CD4-positive, alpha-beta T cell treated with Interleukin-4 for 4 hours (primary cell): ENCODE measurements at places on chromosomes 6 and 20.

GRCh38 chr6:46815130-46815529, 21.9 kb downstream of the MEP1A start:
- DNase-seq = no peak

GRCh38 chr20:13183005-13183404, 38.1 kb upstream of the ISM1 start:
- no peak for DNase-seq

DNA sequence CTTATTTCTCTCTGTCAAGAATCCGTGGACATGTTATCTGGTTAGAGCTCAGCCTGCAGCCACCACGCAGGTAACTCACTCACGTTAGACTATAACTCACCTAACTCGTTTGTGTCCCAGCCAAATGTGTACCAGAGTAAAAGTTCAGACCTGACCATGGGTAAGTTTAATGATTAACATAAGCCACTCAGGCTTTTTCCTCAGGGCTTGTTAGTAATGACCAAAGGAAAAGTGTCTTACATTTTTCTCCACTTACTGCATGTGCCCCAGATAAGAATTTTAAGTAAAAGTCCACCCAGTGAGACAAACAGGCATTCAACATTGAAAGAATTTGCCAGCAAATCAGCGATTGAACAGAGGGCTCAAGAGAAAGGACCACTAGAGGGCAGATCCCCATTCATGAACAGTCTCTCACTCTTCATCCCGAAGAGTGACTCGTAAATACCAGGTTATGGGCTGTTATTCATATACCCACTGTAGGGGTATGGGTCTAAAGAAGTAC, at the start of gene PKHD1:
PKHD1 (minus strand) TSS at position 116 of the 502 bp plus-strand sequence. CDS start 2,680 bp downstream, outside the sequence.
- no peak for DNase-seq

DNA sequence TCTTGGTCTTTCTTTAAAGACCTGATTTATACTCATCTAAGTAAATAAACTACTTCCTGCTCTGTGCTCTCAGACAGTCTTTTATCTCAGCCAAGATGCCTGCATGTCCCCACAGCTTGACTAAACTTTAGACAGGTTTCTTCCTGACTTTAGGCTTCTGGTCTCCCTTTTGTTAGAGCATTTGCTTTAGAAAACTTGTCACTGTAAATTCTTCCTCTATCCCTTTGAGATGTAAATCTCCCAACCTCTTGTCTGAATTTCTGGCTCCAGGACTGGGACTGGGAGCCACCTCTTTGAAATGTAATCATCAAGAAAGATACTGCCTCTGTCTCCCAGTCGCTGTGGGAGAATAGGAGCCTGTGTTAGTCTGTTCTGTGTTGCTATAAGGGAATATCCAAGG, 739.9 kb downstream of the C6orf118 start:
- no peak for DNase-seq

DNA sequence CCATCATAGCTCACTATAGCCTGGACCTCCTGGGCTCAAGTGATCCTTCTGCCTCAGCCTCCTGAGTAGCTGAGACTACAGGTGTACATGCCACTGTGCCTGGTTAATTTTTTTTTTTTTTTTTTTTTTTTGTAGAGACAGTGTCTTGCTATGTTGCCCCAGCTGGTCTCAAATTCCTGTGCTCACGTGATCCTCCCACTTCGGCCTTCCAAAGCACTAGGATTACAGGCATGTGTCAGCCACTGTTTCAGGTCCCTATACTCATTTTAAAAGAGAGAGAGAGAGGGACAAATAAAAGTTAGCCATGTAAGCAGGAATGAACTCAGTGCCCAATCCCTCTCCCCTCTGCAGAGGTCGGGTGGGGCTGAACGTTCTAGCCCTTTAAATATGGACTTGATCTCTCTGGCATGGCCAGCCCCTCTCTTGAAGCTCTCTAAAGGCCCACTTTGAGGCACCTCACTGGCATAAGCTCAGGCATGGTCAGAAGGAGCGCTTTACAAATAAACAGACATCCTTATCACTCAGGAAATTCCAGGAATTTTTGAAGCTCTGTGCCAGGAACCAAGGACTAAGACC, 9.0 kb upstream of the SERPINB1 start:
- DNase-seq = no peak

- no peak for DNase-seq
Measured at GRCh38 chr20:57807401-57808263, 97.8 kb upstream of the PMEPA1 start.

GRCh38 chr20:13571662-13572061, 67.1 kb downstream of the TASP1 start:
- no peak for DNase-seq

DNA sequence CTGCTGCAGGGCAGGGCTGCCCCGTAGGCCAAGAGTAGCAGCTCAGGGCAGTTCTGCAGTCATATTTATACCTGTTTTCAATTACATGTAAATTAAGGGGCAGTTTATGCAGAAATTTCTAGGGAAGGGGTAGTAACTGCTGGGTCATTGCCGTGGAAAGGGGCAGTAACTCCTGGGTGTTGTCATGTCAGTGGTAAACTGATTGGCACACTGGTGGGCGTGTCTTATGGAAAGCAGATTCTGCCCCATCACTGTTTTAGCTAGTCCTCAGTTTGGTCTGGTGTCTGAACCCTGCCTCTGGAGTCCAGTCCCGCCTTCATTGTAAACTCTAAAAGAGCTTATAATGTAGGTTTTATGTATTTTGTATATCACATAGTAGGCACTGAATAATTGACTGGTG, 22.1 kb downstream of the MAP3K4 start:
- no peak for DNase-seq

GRCh38 chr20:49591217-49591865, 23.4 kb upstream of the PTGIS start:
- peak; percentile 13 for DNase-seq
